ENCODE measurements at places on chromosomes 3 and 15.
A peak's percentile ranks its signal among the peaks of the same experiment; 100 is the strongest.

DNA sequence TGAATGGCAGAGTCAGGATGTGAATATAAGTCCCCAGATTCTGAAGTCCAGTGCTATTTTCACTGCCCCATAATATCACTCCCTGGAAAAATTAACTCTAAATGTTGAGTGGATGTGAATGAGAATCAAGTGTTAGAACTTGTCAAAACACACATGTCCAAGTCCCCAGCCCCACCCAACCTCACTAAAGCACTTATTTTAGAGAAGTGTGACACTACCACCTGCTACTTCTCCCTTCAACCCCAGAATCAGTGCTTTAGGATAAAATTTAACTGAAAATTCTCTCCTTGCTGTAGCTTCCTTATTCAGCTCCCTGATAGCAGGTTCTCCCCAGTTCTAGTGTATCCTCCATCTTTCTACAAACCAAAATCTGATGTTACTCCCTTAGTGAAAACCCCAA is 35.8 kb downstream of the HERC1 start:
- no peak for DNase-seq

DNA sequence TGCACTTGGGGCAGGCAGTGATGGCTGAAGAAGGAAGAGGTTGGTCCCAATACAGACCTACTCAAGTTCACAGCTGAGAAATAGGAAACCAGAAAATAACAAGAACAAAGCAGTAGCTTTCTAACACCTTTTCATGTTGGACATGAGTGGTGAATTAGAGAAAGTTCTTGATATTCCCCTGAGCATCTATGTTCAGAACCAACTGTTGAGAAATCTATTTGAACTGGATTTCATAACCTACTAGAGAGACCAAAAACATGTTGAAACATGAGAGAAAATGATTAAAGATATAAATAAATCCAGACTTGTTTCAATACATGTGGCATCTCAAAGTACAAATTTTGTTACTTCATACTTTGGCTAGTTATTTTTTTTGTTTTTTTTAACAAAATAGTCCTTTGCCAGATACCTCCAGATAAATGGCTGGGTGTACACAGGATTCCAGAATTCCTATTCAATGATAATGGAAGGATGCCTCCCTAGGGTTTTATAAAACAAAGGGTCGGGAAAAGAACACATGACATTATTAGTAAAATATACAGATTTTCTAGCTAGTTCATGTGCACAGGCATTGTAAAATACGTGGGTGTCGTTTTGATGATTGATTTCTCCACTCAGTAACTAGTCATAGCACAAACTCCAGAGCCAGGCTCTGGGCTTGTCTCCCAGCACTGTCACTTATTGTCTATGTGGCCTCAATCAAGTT is 34.4 kb upstream of the TNFSF10 start:
- DNase-seq = no peak

- DNase-seq = no peak
Observed at GRCh38 chr15:78261062-78261461, 3.3 kb upstream of the DNAJA4 start.

DNA sequence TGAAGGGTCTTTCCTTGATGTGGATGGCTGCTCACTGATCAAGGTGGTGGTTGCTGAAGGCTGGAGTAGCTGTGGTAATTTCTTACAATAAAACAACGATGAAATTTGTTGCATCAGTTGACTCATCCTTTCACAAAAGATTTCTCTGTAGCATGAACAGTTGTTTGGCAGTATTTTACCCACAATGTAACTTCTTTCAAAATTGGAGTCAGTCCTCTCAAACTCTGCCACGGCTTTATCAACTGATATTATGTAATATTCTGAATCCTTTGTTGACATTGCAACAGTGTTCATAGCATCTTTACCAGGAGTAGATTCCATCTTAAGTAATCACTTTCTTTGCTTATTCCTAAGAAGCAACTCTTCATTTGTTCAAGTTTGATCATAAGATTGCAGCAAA is 252.6 kb downstream of the UBE2E2 start:
- DNase-seq = no peak

DNA sequence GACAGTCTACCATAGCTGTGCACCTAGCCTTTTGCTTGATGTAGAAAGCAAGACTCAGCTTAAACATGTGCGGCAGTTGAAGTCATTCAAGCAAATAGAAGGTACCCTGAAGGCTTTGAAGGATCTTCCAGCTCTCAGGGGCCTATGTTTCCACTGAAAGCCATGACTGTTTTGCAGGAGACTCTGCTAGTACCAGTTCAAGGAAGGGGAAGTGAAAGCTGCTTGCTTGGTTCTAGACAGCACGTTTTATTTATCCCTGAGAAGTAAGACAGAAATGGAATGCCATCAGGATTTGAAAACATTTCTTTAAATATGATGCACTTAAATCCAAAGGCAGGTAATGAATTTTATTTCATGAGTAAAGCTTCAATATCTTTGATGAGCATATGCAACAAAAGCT is 311.4 kb downstream of the PDCD6IP start:
- DNase-seq = no peak

GRCh38 chr3:127738192-127738840 is 65.6 kb downstream of the ABTB1 start:
- no peak for DNase-seq

- no peak for DNase-seq
Observed at GRCh38 chr3:32220006-32220405, 18.5 kb upstream of the CMTM8 start.

- peak; percentile 30 for DNase-seq
Observed at GRCh38 chr3:141878817-141879216, 2.4 kb downstream of the ATP1B3 start.

DNA sequence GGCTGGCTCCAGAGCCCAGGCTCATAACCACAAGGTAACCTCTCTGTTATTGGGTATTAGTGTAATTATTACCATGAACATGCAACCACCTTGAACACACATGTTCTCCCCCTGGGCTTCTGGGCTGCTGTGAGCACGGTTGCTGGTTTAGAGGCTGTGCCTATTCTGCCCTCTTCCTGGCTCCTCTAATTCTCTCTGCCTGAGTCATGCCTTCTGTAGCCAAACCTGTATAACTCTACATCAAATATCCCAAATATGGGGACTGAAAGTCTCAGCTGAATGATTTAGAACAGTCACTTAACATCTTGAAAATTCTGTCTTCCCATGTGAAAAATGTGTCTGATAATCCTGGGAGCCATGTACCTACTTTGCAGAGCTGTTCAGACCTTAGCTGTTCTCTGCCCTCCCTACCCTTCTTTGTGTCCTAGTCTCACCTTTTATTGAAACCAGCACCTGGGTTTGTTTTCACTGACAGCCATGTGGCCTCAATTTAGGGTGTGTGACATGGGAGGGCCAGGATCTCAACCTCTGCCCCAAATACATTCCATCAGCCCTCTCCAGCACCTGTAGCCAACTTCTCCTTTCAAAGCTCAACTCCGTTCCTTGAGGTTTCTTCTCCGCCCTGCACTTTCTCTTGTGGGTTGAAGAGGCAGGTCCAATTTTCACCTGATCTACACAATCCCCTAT is 60.7 kb downstream of the PDZRN3 start:
- no peak for DNase-seq

- no peak for DNase-seq
Observed at GRCh38 chr3:33179132-33179531, 39.5 kb downstream of the SUSD5 start.

GRCh38 chr3:51498876-51499738 is 708 bp downstream of the DCAF1 start:
- DNase-seq = peak; percentile 90

- no peak for DNase-seq
Observed at GRCh38 chr15:89728254-89728653, 22.8 kb downstream of the MESP1 start.

DNA sequence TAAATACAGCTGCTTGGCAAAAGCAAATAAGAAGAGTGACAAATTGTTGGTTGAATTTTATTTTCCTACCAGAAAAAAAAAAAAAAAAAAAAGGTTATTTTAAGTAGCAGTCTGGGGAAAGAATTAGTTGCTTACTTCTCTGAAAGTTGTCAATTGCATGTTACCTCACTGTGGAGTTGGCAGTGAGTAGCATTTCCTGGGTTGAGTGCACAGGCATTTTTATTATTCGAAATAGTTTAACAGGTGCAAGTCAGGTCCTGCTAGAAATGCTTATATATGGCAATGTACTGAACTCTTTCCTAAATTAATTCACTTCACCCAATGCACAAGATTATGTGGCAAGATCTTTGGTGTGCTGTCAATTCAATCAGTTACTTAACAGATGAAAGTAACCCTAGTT is 680.6 kb downstream of the EPHA3 start:
- DNase-seq = no peak

DNA sequence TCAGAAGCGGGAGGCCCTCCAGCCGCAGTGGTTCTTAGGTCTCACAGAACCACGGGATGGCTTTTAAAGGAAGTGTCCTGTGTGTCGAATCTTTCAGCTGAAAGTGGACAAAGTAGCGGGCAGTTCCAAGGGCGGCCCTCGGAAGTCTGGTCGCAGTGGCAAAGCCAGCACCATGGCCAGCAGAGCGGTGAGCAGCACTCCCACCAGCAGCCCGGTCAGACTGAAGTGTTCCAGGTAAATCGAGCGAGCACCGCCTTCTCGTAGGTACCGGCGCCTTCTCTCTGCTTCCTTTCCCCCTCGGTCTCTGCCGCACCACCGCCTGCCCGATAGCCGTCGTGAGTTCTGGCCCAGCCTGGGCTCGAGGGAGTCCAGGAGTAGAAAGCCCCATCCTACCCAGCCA is 103.6 kb upstream of the ABHD17C start:
- no peak for DNase-seq

- no peak for DNase-seq
Observed at GRCh38 chr3:177338697-177339219, 141.5 kb upstream of the TBL1XR1 start.

GRCh38 chr15:83588441-83588840 is 65.5 kb upstream of the ADAMTSL3 start:
- DNase-seq = no peak

DNA sequence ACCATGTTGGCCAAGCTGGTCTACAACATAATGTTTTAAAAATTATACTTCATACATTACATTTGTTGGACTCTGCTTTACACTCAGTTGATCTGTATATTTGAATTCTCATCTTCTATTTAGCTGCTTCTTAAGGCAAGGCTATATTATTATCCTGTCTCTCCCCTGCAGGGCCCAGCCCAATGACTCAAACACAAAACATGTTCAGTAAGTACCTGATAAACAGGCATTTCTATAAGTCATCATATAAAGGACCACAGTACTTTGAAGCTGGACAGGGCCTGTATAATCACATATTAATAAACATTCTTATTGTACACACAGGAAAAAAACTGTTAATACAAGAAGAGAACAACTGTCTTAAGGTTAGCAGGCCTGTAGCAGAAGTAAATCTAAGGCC is 36.2 kb downstream of the NGLY1 start:
- DNase-seq = no peak

GRCh38 chr3:170603770-170604510 is 18.1 kb upstream of the SLC7A14 start:
- DNase-seq = no peak
